ENCODE measurements at places on chromosomes 2 and 18. TPM values are rescaled to one million over a fixed set of nuclear protein-coding genes. Genes with fewer than 3 reads are reported as not detected.

Gene KCNK3
- not detected for total RNA-seq

Gene LRATD1
- not detected for total RNA-seq

Gene STON1
- 3.5 TPM for total RNA-seq

Gene HSBP1L1
- 5.0 TPM for total RNA-seq

Gene ARHGEF33
- 0.59 TPM for total RNA-seq

Gene PAX8
- total RNA-seq: 2.1 TPM

Gene AQP4
- not detected for total RNA-seq

Gene ADGRF3
- total RNA-seq: 3.7 TPM

Gene KCNE4
- not detected for total RNA-seq

Gene SH3RF3
- total RNA-seq: 0.05 TPM

Gene MRPL19
- total RNA-seq: 38.2 TPM

Gene DSG4
- not detected for total RNA-seq

Gene TEX261
- total RNA-seq: 39.2 TPM

Gene CLEC4F
- not detected for total RNA-seq

Gene THUMPD2
- total RNA-seq: 16.0 TPM

Gene INHA
- not detected for total RNA-seq

Gene ASTL
- 6.4 TPM for total RNA-seq

Gene SERPINB12
- total RNA-seq: not detected
